ENCODE measurements at places on chromosomes 2 and 18.
A peak's percentile ranks its signal among the peaks of the same experiment; 100 is the strongest.

DNA sequence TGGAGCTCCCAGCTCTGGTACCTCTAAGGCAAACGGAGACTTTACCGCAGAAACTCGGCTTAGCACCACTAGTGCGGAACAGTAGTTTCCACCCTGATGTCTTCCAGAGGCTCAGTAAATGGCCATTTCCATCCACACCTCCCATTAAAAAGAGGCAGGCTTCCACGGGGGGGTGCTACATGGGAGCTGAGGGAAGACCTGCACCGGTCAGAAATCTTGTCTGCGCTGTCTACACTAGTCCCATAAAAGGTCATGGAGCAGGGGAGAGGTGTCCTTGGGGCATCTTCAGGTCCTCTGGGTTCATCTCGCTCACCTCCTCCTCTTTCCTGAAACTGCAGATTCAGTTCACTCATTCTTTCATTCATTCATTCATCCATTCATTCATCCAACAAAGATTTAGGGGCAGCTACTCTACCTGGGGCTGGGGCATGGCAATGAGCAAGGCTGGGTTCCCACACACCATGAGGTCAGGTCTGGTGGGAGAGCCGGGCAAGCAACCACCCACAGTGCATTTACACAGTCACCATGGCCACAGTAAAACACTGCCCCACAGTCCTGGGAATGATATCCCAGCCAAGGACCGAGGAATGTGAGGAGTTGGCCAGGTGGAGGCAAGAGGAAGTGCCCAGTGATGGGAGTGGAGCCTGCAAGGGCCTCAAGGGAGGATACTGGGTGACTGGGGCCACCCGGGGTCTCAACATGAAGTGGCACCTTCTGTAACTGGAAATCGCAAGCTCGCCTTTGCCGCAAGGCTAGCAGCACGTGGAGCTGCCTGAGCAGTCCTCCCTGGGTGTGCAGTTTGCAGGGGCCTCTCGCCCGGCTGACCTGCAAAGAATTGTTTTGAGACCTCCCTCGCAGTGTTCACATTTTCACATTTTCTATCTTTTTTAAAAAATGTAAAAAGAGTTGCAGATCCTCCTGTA lies 180.2 kb upstream of the RAB6C start:
- DNase-seq = no peak

GRCh38 chr2:144827404-144827803 lies 307.5 kb upstream of the ZEB2 start:
- DNase-seq = no peak

- DNase-seq = no peak
Measured at GRCh38 chr2:112019569-112019982, 35.5 kb upstream of the TMEM87B start.

GRCh38 chr2:177783835-177784744 lies 288.5 kb downstream of the PDE11A start:
- peak; percentile 42 for DNase-seq

DNA sequence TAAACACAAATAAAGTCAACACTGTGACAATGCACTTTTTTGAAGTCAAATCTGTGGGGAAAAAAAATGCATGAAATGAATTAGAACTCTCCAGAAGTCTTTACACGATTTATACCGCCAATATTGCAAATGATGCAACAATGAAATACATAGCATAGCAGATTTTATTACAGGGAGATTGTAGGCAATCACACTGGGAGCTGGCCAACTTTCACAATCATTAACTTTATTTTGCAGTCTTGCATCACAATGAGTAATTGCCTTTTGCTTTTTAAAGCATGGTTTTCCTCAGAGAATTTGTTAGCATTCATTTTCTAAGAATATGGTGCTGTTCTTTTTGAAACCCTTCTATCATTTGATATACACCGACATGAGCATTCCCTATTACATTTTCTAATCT lies 366.4 kb upstream of the FSIP2 start:
- no peak for DNase-seq

DNA sequence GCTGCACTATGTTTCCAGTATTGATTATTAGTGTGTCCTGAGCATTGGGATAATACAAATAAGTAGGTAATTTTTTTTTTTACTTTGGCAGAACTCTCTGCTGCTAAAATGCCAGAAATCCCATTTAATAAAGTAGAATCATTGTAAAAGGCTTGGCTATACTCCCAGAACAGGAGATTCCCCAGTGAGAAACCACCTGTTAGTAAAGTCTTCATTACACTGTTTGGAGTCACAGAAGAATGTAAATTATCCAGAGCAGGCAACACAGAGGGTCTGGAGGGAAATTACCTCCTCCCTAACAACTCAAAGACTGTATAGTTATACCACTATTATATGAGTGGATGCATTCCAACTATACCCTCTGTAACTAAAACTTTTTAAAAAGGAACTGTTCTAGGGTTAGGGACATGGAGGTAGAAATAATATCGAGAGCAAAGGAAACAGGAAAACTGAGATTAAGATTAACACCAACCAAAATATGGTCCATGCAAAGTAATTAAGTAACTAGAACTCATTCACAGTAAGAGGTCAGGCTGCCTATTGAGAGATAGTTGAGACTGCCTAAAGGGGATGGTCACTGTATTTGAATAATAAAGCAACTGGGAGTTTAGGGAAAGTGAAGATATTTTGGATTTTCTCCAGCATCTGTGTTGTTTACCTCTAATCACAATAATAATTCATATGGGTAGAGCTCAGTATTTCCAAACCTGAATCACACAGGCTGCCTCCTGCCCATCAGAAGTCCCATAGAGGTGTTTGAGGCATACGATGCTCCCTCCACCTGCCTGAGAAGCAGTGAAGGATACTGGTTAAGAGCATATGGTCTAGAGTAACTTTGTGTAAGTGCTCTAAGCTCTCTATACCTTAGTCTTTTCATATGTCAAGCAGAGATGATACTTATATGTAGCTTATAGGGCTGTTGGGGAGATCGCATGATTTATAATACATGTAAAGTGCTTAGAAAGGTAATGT lies 34.4 kb downstream of the MAP2 start:
- DNase-seq = no peak

DNA sequence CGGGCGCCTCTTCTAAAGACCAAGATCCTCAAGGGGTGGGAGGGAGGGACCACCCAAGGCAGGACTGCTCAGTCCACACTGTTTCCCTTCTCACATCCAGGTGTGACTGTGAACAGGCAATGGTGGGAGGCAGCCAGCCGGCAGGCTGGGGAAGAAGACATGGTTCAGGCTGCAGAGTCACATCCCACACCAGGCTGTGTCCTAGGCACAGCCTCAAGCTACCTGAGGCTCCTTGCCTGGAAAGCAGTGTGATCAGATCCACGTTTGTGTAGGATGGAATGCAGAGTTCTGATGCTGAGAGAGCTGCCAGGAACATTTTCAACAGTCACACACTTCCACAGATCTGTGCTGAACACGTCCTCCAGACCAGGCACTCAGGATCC lies 16.4 kb downstream of the SLC66A2 start:
- DNase-seq = no peak

- DNase-seq = no peak
Measured at GRCh38 chr2:43507137-43507536, 88.7 kb downstream of the THADA start.

- DNase-seq = no peak
Measured at GRCh38 chr2:38850045-38850444, 25.7 kb downstream of the DHX57 start.

GRCh38 chr2:44965684-44966083 lies 24.2 kb downstream of the SIX3 start:
- DNase-seq = no peak

- no peak for DNase-seq
Measured at GRCh38 chr2:127193164-127193966, 26.7 kb downstream of the CYP27C1 start.

- DNase-seq = no peak
Measured at GRCh38 chr2:212843409-212844199, 305.0 kb upstream of the ERBB4 start.

DNA sequence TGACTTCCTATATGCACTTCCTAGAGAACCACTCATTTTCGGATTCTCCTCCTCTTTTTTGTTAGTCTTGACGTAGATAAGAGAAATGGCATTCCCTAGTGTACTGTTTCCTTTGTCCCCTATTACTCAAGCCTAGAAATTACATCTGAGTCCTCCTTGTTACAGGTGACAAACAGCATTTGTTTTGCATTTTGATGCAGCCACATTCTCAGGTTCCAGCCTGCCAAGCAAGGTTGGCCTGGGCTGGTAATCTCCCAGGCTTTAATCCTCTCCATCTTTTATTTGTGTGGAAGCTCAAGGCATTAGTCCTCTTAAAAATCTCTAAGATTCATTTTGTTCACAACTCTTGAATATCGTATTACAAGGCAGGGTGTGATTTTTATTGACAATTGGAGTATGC lies 318.0 kb upstream of the NRP2 start:
- no peak for DNase-seq

DNA sequence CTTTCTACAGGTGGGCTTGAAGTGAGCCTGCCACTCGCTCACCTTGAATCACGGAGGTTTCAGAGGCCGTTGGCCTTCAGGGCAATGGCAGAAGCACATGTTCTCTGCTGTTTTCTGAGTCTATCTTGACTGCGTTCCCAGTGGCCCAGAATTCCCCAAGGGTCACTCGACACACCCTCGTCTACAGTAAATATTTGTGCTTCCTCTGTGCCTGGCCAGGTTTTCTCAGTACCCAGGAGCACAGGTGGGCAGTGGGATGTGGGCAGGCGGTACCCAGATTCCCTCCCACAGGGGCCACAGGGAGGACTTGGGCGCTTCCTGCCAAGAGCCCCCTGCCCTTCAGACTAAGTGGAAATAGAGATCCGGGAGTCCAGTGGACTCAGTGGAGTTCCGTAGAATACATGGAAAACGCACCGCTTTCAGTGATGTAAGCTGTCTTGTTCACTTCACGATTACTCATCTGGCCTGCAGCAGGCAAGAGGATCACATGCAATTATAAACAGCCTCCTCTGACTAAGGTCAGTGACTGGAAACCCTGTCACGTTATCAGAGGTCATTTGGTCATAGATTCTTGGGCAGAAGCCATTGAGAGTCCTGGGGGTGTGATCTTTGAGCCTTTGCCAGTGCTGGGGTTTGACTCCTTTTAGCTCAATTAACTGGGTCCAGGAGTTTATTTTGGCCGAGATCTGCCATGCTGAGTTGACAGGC lies 179.8 kb downstream of the NEDD4L start:
- no peak for DNase-seq

DNA sequence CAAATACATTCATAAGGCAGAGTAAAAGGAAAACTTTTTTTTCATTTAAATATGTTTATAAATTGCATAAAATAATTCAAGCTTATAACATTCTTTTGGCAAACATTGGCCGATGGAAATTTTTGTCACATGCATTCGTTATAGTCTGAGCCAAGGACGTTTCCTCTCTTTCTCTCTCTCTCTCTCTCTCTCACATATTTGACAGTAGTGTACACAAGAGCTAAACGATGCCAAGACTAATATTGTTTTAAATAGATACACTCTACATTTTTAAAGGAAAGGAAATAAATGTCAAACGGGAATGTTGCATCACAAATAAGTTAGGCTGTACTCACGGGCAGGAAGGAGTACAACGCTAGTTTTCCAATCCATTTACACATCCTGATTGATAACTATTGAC lies 251.1 kb upstream of the SMIM21 start:
- DNase-seq = no peak

DNA sequence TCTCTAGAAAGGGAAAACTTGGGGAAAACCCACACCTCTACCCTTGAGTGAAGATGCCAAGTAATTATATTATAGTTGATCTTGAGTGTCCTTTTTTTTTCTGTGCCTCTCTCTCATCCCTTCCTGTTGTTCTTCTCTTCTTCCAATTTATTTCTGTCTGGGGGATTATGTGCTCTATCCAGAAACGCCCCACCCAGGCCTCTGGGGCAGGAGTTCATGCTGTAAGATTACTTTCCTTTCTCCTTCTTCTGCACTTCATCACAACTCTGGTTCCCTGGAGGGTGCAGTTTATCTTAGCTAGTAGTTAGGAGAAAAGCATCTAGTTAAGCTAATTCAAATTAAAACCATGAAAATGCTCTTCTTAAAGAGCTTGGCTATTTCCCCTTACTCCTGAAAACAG lies 30.3 kb upstream of the DNAJC27 start:
- no peak for DNase-seq

DNA sequence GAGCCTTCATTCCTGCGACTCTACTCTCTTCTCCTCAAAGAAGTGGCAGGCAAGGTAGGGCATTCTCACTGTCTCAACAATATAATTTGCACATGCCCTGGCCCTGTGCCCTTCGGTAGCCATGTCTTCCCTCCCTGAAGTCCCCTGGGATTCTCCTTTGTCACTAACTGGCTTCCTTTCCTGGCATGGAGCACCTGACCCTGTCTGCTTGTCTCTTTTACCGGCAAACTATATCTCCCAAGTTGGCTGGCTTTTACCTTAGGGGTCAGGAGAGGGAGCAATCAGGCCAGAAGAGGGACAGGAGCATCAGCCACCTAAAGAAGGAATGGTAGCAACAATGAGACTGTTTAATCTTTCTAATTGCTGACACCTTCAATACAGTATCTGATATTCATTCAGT lies 51.9 kb upstream of the RMDN2 start:
- no peak for DNase-seq

DNA sequence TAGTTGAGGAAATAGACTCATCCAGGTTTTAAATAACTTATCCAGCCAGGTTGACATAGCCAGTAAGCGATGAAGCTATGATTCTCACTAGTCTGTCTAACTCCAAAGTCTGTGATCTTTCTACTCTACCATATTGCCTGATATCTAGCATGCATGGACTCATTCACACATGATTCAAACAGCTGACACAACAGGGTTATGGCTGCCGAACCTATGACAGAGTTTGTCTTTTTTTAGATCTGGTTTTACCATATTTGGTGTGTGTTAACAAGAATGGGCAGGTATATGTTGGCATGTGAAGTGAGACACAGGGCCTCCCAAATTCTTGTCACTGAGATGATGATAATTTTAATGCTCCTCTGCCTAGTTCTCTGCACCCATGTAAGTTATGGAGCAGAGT lies 210.6 kb downstream of the BABAM2 start:
- DNase-seq = no peak

DNA sequence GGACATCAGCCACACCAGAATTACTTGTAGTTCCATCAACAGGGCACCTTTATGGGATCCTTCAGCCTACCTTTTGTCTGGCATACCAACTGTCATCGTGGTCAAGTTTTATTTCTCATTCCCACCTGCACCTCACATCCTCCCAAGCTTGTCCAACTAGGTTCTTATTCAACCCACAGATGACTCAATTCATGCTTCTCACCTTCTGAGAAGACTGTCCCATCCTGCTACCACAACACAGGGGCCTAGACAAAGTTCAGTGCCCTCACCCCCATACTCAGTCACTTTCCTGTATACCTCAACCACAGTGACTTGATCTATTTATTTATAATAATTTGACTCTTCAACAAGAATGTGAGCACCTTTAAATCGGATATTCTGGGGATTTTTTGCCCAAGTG lies 114.4 kb upstream of the ACVR1C start:
- no peak for DNase-seq

- no peak for DNase-seq
Measured at GRCh38 chr18:73316513-73316912, 448.7 kb upstream of the NETO1 start.

GRCh38 chr18:47915930-47916329 lies 14.5 kb downstream of the SMAD2 start:
- DNase-seq = no peak

- DNase-seq = no peak
Measured at GRCh38 chr2:15557887-15558311, 3.2 kb downstream of the NBAS start.

GRCh38 chr2:128549094-128549493 lies 230.4 kb upstream of the HS6ST1 start:
- no peak for DNase-seq

GRCh38 chr2:43171789-43172188 lies 54.6 kb downstream of the ZFP36L2 start:
- no peak for DNase-seq

- DNase-seq = no peak
Measured at GRCh38 chr2:20506201-20506685, 59.4 kb downstream of the RHOB start.
